Activated CD8-positive, alpha-beta memory T cell treated with anti-CD3 and anti-CD28 coated beads for 24 hours (primary cell): ENCODE measurements at places on chromosomes 5 and 9.

DNA sequence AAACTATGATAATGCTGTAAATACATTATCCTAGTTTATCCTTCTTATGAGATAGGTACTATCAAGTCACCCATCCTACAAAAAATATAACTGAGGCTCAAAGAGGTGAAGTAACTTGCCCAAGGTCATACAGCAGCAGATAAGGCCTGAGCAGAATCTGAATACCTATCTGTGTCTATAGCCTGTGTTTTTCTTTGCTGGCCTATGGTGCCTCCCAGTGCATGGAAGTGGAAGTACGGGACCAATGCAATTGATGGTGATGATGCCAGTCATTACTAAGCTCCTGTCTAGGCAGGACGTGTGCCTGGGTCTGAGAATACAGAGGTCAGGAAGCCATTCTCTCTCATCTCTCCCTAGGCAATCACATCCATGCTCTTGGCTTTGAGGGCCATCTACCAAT lies 67.8 kb downstream of the FAT2 start:
- DNase-seq: no peak

GRCh38 chr9:110351009-110351467 lies 13.4 kb upstream of the TXNDC8 start:
- no peak for DNase-seq

DNA sequence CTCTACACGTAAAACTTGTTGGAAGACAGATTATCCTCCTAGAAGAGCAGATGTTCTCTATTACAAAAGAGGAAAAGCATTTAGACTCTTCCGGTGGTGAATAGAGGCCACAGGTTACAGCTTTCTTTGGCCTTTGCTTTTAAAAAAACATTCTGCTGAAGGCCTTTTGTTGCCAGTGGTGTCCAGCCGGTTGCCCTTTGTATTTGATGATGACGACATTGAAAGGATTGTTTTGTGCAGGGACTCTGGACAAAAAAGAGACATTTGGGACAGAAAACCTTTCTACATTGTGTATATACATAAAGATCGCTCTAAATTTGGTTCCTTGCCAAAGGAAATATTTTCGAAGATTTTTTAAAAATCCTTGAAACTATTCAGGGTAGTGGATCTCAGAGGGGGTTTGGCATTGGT lies 180.3 kb downstream of the C9orf152 start:
- no peak for DNase-seq

DNA sequence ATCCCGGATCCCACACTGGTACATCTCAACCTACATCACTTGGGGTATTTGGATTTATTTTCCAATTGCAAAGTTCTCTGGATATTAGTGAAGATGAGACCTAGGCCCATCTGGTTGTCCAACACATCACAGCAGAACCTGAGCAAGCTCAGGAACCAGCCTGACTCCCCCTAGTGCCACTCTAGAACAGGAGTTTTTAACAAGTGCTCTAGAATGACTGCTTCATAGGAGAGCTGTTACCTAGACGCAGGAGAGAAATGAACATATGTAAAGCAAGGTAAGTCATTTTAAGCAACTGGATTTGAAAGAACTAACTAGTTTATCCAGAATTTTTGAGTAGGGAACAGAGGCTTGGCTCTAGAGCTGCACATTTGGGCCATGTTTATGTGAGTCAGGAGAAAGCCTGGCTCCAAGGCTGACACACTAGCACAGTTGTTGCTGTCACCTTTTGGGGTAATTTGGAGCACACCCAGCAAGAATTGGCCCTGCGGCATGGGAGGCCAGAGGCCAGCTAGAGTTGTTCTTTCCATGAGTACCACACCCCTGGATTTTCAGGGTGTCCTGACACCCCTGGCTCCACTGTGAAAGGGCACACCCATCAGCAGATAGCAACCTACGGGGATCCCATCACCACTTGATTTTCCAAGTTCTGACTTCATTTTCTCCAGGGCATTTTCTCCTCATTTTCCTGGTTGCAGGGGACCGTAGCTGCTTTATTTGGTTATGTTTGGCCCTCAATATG lies 110.9 kb upstream of the LPAR1 start:
- no peak for DNase-seq

GRCh38 chr5:50709471-50709870 lies 43.0 kb downstream of the PARP8 start:
- DNase-seq: no peak

GRCh38 chr5:68277431-68277830 lies 61.9 kb downstream of the PIK3R1 start:
- DNase-seq: no peak

GRCh38 chr9:5466766-5467165 lies 16.4 kb downstream of the CD274 start:
- DNase-seq: no peak

DNA sequence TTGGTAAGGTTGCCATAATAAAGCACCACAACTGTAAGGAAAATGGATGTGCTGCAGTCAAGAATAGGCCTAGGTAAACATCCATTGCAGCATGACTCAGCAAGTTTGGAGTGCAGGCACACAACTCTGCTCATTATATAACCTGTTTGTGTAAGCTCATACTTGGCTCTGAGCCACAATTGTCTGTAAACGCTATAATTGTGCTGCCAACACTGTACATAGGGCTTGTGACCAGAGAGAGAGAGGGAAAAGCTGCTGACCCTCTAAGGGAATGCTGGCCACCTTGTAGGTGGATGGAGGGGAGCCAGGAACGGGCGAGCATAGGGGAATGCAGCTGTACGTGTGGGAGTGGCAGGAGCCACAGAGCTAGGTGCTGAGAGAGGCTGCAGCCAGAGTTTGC lies 2186.5 kb upstream of the ACO1 start:
- DNase-seq: no peak

DNA sequence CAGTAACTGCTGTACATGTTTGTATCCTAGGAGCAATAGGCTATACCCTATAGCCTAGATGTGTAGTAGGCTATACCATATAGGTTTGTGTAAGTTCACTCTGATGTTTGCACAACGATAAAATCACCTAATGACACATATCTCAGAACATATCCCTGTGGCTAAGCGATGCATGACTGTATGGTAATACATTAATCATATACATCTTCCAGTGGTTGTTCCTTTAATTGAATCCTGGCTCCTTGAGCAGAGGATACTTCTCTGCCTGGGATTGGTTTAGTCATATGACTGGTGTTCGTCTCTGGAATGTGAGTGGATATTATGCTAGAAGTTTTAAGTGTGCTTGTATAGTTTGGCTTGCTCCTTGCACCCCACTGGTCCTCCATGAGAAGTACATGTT lies 425.8 kb downstream of the MAN2A1 start:
- no peak for DNase-seq

DNA sequence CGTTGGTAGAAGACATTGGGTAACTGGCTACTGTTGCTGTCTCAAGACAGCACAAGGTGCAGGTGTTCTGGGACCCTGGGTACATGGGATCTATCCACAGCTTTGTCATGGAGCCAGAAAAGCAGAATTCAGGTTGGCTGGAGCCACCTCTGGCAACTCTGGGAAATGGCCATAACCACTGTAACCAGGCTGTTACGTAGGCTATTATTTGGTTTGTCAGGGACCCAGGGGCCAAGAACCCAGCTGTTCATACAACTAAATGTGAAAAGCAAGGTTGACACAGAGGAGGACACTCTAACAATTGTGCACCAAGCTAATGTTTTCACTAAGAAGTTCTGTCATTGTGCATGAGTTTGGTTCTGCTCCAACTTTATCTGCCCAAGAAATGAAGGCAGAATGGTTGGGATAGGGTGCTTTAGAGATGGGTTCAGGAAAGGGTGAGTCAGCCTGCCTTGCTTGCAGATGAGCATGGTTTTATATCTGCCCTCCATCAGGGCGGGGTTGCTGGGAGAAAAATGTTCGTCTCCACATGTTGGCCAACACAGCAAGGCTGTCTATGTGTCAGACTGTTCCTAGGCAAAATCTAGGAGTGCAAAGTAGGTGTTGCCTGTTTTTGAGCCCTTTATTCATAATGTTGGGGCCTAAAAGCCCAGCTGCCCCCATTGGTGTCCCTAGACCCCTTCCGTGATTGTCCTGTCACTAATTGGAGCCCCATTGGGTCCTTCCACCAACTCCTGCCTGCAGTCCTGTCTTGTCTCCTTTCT lies 131.3 kb upstream of the DAP start:
- no peak for DNase-seq

DNA sequence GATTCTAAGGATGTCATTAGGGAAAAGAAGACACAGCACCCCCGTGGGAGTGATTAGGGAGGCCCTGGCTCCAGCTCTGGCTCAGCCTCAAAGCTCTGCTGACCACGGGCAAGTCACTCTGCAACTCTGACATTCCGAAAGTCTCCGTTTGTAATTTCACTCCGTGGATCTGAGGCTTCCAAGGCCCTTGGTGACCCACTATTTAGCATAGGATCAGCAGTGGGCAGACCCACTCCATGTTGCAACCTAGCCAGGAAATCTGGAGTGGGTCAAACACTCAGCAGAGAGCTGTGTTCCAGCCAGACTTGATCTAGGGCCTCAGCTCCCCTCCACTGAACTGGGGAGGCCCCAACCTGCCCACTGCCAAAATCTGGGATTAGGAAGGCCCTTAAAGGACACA lies 11.8 kb downstream of the PHF19 start:
- no peak for DNase-seq

DNA sequence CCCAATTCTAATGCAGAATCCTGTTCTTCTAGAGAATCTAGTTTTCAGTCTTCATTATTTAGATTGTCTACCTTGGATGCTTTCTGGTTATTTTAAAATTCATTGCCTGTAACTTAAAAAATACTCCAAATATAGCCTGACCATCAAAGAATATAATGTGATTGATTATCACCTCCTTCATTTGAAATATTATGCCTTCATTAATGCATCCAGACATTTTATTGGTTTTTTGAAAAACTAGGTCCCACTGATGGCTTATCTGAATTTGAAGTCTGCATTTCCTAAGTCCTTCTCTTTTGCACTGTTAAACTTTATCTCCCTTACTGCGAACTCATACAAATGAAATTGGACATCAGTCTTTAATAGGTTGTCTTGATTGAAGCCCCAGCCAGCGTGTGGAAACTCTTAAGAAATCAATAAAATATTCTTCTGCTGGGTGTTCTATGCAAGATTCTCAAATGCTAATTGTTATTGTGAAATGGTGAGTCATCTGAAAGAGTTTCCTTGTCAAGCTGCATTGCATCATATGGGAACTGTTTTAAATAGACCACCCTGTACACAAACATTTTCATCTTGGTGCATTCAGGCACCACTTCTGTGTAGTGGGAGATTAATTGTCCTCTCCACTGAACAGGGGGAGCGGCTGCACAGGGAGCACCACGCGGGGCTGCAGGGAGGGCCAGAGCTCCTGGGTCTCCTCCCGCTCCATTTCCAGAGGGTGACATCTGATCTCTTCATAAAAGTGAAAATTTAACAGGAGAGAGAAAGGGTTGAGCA lies 92.3 kb upstream of the FANCC start:
- DNase-seq: no peak

DNA sequence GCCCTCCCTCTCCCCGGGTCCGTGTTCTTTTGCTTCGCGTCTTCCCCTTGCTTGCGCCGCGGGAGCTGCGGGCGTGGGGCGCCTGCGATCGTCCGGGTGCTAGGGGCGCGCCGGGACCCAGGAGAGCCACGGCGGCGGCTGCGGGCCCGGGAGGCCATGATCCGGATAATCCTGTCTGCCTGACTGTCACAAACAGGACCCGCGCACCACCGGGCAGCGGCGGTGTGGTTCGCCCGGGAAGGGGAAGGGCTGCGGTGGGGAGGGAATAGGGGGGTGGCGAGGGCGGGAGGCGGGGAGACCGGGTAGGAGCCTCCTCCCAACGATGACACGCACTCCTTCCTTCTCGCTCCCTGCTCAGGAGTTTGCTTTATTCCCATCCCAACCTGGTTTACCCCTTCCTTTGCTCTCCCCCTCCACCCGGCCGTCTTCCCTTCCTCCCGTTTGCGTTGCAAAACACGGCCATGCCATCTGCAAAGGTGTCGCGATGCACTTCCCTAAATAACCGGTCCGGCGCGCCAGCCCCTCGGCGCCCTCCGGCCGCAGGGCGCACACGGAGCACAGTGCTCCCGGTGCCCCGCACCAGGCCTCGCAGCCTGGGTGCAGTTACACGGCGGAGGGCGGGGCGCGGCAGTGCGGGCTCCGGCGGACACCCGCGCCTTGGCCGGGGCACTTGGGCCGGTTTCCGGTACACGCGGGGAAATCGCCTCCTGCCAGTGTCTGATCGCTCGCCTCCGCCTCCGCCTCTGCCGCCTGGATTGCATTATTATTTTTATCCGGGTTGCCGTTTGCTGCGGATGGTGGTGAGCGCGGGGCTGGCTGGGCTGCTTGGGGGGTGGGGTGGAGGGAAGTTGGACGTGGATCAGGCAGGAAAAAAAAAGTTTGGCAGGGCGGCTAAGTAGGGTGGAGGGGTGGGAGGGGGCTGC lies 1.5 kb downstream of the SMARCA2 start:
- DNase-seq: peak; percentile 84

DNA sequence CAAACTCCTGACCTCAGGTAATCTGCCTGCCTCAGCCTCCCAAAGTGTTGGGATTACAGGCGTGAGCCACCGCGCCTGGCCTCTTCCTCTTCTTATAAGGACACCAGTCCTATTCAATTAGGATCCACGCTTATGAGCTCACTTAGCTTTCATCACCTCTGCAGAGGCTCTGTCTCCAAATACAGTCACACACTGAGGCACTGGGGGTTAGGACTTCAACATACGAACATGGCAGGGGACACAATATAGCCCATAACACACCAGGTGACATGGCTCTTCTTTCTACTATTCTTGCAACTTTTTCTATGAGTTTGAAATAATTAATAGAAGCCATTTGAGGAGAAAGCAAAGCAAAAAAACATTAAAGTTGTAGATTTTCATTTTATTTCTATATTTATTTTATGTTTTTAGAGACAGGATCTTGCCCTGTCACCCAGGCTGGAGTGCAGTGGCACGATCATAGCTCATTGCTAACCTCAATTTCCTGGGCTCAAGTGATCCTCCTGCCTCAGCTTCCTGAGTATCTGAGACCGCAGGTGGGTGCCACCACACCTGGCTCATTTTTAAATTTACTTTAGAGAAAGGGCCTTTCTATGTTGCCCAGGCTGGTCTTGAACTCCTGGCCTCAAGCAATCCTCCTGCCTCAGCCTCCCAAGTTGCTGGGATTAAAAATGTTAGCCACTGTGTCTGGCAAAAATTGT lies 6.0 kb upstream of the PRRT1B start:
- DNase-seq: no peak

DNA sequence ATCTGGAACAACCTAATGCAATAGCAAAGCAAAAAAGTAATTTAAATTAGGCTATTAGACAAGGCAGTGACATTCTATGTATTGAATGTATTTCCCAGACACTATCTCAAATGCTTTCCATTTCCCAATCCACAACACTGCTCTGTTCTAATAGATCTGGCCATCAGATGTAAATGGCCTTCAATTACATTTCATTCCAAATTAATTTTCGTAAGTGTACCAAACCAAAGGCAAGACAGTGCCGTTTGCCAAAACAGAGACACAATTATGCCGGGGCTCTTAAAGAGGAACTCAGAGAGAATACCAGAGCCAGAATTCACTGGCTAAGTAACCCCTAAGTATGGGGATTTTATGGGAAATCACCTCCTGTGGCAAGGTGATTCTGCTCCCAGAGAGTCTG lies 63.1 kb downstream of the GNAQ start:
- DNase-seq: no peak

GRCh38 chr9:107847978-107848964 lies 358.7 kb upstream of the KLF4 start:
- no peak for DNase-seq
